ENCODE measurements at places on chromosomes 12 and 14.

- DNase-seq = peak; percentile 40
These were observed 33.9 kb upstream of the CDK17 start for GRCh38 chr12:96434107-96434506.

- DNase-seq = no peak
These were observed 90.4 kb downstream of the SLC24A4 start for GRCh38 chr14:92413379-92413778.

GRCh38 chr12:121653999-121654398 lies 15.5 kb downstream of the MORN3 start:
- DNase-seq = no peak

- no peak for DNase-seq
These were observed 8.1 kb downstream of the TMEM260 start for GRCh38 chr14:56587701-56588100.

GRCh38 chr12:54444206-54444605 lies 25.1 kb upstream of the ITGA5 start:
- no peak for DNase-seq

GRCh38 chr14:94867946-94868771 lies 98.2 kb upstream of the GSC start:
- DNase-seq = no peak

DNA sequence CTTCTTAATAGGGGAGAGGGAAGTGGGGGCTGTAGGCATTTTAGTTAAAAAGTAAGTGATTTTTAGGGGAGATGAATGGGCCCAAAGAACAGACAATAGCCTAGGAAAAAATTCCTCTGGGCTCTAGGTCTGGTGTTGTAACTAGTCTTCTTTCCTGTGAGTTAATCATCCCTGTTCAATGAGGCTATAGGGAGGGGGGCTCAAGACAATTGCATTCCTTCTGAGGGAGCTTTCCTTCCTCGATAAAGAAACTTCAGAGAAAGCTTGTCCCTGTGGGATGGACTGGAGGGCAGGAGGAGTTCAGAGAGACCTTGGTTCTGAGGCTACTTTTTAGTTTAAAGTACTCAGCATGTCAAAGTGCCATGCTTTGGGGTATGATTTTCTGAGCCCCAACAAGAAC lies 127.2 kb downstream of the BBS10 start:
- no peak for DNase-seq

- DNase-seq = no peak
These were observed 21.7 kb downstream of the MMP17 start for GRCh38 chr12:131849700-131850553.

DNA sequence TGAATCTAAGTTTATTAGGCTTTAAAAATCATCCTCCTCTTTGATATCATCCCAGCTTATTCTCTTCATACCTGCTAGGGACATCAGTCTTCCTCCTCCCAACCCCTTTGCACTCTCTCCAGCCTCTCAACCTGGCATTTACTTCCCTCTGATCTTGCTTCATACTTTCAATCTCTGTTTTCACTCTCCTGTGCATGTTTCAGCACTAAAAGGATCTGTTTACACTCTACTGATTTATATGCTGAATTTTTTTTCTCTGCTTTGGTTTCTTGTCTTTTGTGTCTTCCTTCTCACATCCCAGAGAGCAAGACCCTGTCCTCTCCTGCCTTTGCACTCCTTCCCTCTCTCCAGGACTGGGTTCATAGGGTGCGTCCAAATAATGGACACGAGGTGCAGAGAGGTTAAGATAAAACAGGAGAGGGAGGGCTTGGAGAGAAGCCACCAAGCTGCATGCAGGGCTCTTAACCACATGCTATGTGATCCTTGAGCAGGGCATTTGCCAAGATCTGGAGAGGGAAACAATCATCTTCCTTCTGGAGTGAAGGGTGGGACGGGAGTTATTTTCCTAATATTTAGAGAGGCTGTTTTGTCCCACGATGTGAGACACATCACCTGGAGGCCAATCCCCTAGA lies 3.0 kb upstream of the CISTR start:
- DNase-seq = no peak

DNA sequence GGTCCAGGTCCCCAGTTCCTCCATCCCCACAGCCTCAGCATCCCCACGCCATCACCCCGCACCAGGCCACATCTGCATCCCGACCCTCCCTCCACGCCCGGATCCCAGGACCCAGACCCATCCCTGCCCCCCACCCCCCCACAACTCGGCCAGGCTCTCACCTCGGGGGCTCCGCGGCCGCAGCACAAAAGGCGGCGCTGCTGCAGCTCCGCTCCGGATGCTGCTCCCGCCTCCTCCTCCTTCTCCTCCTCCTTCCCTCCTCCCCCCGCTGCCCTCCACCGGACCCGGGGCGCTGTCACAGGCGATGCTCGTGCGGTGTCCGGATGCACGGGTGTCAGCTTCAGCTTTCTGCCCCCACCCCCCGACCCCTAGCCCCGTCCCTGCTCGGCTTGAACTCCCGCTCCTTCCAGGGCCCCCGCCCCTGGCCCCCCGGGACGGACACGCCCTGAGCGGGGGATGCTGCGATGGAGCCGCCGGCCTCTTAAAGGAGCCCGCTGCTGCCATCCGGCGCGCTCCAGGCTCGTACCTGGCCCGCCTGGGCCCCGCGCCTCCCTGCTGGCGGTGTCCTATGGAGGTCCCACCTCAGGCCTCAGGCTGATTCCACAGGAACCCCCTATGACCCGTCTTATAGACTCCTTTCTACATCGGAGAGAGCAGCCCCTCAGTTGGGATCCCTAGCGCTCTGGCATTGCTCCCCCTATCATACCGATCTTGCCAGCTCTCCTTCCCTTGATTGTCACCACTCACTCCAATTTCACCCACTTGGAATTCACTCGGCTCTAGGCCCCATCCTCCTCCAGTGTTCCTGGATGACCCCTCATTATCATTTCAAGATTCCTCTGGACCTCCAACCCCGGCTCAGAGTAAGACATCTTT lies at the start of gene MAP3K12:
Gene MAP3K12, minus strand, starts transcription at position 193 of the 876 bp plus-strand sequence. CDS start 12,067 bp downstream, outside the sequence.
- no peak for DNase-seq

DNA sequence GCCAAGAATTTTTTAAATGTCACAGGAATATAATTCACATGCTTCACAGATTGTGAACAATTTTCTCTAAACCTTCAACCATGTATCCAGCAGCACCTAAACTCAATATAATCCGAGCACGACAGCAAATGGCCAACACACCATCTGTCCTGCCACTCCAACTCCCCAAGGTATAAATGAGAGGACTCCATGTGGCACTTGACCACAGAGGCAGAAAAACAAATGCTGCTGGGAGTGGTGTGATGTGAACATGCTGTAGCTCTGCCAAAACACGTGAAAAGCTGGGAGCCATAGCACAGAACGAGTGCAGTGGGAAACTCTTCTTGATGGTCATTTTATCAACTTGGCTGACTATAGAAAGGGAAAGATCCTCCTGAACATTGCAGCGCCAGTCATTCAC lies 70.9 kb downstream of the LLPH start:
- DNase-seq = no peak

DNA sequence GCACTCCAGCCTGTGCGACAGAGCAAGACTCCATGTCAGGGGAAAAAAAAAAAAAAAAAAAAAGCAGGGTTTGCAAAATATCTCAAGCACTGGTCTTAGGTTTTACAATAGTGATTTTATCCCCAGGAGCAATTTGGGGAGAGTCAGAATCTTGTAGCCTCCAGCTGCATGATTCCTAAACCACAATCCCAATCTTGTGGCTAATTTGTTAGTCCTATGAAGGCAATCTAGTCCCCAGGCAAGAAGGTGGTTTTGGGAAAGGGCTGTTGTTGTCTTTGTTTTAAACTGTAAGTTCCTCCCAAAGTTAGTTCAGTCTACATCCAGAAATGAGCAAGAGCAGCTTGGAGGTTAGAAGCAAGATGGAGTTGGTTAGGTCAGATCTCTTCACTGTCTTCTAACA lies 135.7 kb downstream of the PLXNC1 start:
- no peak for DNase-seq

DNA sequence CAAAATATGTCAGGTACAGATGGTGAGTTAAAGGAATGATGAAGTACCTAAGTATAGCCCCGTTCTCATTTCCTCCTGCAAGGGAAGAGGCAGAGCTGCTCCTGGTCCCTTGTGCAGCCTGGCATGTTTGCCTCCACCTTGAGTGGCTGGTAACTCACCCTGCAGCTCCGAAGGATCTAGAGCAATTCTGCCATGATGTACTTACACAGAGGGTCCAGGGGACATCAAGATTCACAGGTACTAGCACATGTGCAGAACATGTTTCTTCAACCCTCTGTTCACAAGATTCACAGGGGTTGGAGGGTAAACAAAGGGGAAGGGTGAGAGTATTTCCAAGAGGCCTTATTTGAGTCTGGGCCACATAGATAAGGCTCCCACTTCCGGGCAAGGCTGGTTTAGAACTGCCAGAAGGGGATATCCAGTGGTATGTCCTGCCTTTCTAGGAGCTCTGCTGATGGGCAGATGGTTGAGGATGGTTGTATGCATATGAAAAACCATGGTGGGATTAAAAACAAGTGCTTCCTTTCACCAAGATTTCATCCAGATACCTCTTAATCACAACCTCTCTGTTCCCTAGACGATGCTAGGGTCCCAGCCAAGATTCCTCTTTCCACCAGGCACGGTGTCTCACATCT lies 7.7 kb downstream of the DCTN2 start:
- no peak for DNase-seq

- DNase-seq = no peak
These were observed 456.9 kb downstream of the NRXN3 start for GRCh38 chr14:78627114-78627513.

DNA sequence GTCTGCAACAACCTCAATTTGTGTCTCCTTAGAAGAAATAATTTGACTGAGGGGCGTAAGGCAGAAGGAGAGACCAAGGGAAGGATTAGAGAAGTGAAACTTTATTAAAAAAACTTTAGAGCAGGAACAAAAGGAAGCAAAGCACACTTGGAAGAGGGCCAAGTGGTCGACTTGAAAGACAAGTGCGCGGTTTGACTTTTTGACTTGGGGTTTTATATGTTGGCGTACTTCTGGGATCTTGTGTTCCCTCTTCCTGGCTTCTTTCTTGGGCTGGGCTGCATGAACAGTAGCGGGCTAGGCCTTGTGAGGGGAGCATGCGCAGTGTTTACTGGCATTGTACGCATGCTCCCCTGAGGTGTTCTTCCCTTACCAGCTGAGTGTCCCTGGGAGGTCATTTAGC lies 369.3 kb upstream of the DCN start:
- no peak for DNase-seq

GRCh38 chr12:120249875-120250795 lies 15.4 kb downstream of the PXN start:
- DNase-seq = no peak

GRCh38 chr12:19140381-19141236 lies 11.1 kb downstream of the PLEKHA5 start:
- DNase-seq = no peak

DNA sequence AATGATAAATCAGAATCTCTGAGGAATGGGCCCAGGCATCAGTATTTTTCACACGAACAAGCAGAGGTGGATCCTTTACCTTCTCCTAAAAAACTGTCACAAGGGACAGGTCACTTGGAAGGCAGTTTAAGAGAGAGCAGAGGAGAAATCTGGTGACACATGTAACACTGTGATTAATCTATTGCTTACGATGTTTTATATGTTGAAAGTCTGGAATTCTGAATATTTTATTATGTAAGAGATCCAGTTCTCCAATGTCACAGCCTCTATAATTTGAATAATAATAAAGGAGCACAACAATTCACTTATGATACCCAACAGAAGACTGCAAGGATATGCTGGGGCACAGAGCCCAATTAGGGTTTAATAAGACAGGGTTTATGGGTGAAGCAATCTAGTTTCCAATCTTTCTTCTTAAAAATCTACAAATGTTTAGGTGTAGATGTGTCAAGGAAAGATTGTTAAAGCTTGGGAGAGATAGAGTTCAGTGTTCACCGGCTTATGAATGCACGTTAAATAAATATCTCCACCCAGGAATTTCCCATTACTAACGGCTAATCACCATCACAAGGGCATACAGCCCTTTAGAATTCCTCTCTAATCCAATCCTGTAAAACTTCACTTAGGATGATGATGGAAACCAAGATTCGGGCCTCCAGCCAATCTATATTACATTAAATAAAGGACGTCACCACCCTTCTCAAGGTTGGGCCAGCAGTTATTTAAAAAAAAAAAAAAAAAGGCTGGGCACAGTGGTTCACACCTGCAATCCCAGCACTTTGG lies 23.4 kb downstream of the DUSP16 start:
- no peak for DNase-seq
